K562 (cell line): ENCODE measurements at places on chromosomes 16 and 17. TPM values are rescaled to one million over a fixed set of nuclear protein-coding genes. Genes with fewer than 3 reads are reported as not detected.

Gene STAC2
- not detected in 2 replicates for total RNA-seq

Gene MYL11
- total RNA-seq: 1.5 and 1.7 TPM in 2 replicates

Gene TMEM88
- 1.0 and 1.4 TPM in 2 replicates for total RNA-seq

Gene PRKCB
- 199 and 214 TPM in 2 replicates for total RNA-seq

DNA sequence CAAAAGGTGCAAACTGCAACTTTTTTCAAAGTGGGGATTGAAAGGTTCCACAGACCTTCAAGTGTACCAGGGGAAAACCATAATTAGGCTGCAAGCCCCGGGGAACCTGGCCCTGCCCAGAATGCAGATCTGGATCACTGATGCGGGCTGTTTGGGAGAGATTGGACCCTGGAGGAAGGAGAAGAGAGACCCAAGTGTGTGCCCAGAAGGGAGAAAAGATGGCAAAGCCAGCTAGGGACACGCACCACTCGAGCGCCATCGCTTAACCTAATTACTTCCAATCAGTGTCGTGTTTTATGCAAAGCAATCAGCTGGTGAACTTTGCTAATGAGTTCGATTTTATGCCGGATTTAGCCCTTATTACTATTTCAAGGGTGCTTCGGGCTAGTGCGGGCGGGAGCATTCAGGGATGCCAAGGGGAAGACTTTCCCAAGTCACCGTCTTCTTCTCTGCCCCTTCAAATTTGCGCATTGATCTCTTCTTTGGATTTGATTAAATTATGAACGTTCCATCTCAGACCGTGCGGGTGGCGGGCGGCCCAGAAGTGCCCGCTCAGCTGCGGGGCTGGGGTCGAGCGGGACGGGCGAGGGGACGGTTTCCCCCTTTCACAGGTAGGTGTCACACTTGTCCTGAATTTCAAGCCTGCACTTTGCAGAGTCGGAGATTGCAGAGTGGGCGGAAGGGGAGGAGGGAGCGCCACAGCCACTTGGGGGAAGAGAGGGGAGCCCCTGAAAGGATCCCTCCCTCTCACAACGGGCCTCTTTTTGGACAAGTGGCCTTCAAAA, 4.0 kb downstream of the IRX5 start:
- H3K27ac ChIP-seq: no peak overlapping the region
- peaks cover 7% of the 10 kb centered on the region; the same call in 1 of the 3 replicates for H3K36me3 ChIP-seq
- no peak for DNase-seq
- H3K4me1 ChIP-seq: peaks cover 35% of the 10 kb centered on the region

GRCh38 chr16:81366316-81366932, 51.7 kb downstream of the GAN start:
- no peak overlapping the region for H3K27ac ChIP-seq
- no peak overlapping the region for H3K4me3 ChIP-seq
- H3K4me1 ChIP-seq: no peaks in the 10 kb centered on the region

- no peaks in the 10 kb centered on the region; the same call in 2 of the 3 replicates for H3K4me1 ChIP-seq
- H3K27me3 ChIP-seq: no peaks in the 10 kb centered on the region
- peaks cover 39% of the 10 kb centered on the region; the same call in 2 of the 3 replicates for H3K36me3 ChIP-seq
- DNase-seq: no peak
- no peak overlapping the region for H3K4me3 ChIP-seq
- no peak overlapping the region for H3K27ac ChIP-seq
Measured at GRCh38 chr17:77217123-77217522, 76.4 kb downstream of the SEC14L1 start.

DNA sequence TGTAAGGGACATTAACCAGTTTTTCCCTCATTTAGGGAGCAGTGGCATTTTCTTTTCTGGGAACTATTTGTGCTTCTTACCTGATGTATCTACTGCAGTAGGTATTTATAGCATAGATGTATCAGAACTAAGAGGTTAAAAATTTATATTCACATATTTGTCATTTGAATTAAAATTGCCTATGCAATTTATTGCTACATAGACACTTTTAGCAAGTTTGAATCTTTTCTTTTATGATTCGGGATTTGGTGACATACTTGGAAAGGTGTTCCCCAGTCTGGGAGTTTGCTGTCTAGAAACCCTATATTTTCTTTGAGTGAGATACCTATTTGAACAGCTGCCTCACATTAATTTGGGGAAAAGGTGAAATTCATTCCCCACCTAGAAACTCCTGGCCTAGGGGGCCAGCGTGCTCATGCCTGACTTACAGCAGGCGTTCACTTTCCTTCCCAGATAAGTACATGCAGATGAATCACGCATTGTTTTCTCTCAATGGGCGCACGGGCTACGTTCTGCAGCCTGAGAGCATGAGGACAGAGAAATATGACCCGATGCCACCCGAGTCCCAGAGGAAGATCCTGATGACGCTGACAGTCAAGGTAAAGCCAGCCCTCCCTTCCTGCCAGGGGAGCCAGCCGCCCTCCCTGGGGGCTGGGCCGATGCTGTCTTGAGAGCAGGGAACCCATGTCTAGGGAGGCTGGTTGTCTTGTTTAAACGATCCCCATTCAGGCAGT, 73.8 kb downstream of the SDR42E1 start:
- H3K27ac ChIP-seq: no peak overlapping the region
- peaks cover 16% of the 10 kb centered on the region; the same call in 2 of the 3 replicates for H3K27me3 ChIP-seq
- no peaks in the 10 kb centered on the region for H3K4me1 ChIP-seq
- H3K4me3 ChIP-seq: no peak overlapping the region

GRCh38 chr17:39123627-39124026, 27.8 kb downstream of the PLXDC1 start:
- no peak for DNase-seq
- no peaks in the 10 kb centered on the region for H3K4me1 ChIP-seq
- H3K4me3 ChIP-seq: no peak overlapping the region
- H3K36me3 ChIP-seq: no peaks in the 10 kb centered on the region
- H3K27me3 ChIP-seq: peaks cover 44% of the 10 kb centered on the region

DNA sequence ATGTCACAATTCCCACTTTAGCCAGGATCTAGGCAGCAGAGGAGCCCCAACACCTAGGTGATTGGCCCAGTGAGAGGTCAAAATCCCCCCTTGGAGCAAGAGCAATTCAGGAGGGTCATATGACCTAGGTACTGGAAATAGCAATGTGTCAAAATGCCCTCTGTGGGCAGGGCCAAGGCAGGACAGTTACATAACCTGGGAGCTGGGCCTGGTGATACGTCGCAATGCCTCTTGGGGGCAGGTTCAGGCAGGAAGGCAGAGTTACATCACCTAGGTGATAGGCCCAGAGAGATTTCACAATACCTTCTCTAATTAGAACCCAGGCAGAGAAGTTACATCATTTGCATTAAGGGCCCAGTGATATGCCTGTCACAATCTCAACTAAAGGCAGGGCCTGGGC, 1906.3 kb downstream of the TP53TG3F start:
- no peaks in the 10 kb centered on the region for H3K27me3 ChIP-seq
- no peaks in the 10 kb centered on the region for H3K4me1 ChIP-seq
- H3K36me3 ChIP-seq: no peaks in the 10 kb centered on the region
- no peak overlapping the region for H3K4me3 ChIP-seq
- no peak for DNase-seq

- no peak for DNase-seq
- peaks cover 6% of the 10 kb centered on the region; the same call in 1 of the 2 replicates for H3K4me1 ChIP-seq
- H3K27me3 ChIP-seq: no peaks in the 10 kb centered on the region
- H3K4me3 ChIP-seq: no peak overlapping the region
- no peaks in the 10 kb centered on the region for H3K36me3 ChIP-seq
- H3K27ac ChIP-seq: no peak overlapping the region
Measured at GRCh38 chr17:48499735-48500434, 30.9 kb downstream of the HOXB1 start.

GRCh38 chr17:3978421-3979289, 14.4 kb upstream of the ATP2A3 start:
- peaks cover 38% of the 10 kb centered on the region for H3K4me1 ChIP-seq
- DNase-seq: no peak
- H3K4me3 ChIP-seq: no peak overlapping the region
- H3K27me3 ChIP-seq: no peaks in the 10 kb centered on the region
- no peaks in the 10 kb centered on the region for H3K36me3 ChIP-seq
- no peak overlapping the region for H3K27ac ChIP-seq

DNA sequence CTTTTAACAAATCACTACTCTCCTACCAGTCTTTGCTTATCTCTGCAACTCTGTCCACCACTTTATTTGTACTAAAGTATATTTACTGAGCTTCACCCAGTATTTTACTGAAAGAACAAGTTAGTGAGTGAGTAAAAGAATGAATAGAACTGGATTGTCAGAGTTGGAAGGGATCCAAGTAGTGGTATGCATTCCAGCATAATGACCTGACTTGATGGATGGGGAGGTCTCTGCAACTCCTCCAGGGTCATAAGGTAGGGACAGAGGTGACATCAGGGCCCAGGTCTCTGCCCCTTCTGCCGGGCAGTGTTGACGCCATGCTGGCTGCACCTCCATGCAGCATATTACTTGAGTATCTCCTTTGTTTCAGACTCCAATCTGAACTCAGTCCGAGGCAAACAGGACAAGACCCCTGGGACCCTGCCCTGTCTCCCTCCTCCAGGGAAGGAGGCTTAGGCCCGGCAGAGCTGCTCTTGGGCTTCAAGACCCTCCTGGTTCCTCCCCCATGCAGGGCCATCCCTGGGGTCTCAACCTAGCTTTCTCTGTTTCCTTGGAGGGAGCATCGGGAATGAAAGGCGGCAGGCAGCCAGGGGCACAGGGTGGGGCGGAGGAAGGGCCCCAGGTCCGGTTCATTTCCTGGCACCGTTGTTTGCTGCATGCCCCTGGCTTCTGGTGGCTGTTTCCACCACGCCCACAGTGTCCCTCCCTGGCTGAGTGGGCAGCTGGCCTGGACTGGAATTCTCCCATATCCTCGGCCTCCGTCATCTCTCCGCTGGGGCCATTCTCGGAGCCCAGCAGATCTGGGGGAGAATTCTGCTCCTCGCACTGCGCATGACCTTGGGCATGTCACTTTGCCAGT, 12.4 kb upstream of the ITGA3 start:
- H3K4me3 ChIP-seq: no peak overlapping the region
- no peaks in the 10 kb centered on the region for H3K4me1 ChIP-seq
- no peak overlapping the region for H3K27ac ChIP-seq
- H3K36me3 ChIP-seq: no peaks in the 10 kb centered on the region
- H3K27me3 ChIP-seq: peaks cover 36% of the 10 kb centered on the region
- DNase-seq: no peak
